NK-92 treated with Interleukin-12 subunit alpha and Interleukin-12 subunit beta, amount 100 ng/mL, for 24 hours (cell line): ENCODE measurements at places on chromosomes 7 and 10.

DNA sequence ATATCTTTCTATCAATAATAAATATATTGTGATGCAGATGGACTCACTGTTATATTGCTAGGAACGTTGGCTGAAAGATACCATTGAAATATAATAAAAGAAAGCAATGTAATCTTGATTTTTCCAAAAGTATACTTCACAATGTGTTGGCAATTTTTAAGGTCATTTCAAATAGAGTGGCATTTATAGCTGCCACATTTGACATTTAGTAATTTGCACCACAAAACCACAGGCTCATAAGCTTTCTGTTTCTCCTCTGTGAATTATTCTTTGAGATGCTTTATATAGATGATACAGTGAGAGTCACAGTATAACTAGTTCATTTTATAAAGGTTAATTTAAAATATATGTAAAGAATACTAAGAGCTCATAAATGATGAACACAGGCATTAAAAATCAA, 44.6 kb downstream of the TMEM168 start:
- no peak for DNase-seq

- DNase-seq: no peak
Observed at GRCh38 chr10:69769395-69769992, 32.2 kb upstream of the COL13A1 start.

GRCh38 chr7:43137811-43138210, 25.4 kb downstream of the HECW1 start:
- DNase-seq: no peak

DNA sequence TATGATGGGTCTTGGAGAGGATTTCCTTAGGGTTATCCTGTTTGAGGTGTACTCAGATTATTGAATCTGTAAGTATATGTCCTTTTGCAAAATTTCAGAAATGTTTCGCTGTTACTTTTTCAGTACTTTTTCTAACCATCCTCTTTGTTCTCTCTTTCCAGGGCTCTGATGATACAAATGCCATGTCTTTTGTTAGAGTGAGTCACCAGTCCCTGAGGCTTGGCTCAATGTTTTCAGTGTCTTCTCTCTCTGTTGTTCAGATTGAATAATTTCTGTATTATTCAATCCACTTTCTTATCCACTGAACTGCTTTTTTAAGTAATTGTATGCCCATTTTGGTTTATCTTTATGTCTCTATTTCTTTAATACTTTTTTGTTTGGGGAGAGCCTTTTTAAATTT, 449.4 kb downstream of the TNS3 start:
- DNase-seq: no peak

DNA sequence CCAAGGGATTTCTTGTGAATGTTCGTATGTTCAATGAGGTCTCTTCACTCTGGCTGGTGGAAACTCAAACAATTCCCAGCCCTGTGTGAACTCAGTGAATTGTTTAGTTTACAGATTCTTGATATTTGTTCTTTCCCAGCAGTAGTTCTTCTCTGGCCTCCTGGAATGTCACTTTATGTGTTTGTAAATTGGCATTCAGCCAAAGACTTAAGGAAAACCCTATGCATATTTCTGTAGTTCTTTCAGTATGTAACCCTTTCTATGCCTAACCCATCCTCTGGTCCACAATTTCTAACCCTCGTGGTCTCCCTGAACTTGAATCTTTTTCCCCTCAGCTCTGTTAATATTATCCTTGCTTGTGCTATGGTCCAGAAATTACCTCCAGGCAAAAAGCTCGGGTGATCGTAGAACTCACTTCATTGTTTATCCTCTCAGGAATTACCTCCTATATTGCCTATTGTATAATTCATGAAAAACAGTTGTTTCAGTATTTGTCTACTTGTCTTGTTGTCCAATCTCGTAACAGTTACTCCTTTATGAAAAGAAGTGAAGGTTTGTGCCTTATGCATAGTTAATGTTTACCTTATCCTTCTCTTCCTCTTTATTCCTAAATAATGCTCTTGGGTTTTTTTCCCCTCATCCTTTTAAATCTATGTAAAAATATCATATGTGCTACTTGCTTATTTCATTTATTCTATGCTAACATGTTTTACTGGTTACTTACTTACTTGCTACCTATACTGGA, 23.7 kb upstream of the AGR3 start:
- DNase-seq: no peak

- DNase-seq: no peak
Observed at GRCh38 chr10:109941236-109941862, 18.0 kb upstream of the XPNPEP1 start.

DNA sequence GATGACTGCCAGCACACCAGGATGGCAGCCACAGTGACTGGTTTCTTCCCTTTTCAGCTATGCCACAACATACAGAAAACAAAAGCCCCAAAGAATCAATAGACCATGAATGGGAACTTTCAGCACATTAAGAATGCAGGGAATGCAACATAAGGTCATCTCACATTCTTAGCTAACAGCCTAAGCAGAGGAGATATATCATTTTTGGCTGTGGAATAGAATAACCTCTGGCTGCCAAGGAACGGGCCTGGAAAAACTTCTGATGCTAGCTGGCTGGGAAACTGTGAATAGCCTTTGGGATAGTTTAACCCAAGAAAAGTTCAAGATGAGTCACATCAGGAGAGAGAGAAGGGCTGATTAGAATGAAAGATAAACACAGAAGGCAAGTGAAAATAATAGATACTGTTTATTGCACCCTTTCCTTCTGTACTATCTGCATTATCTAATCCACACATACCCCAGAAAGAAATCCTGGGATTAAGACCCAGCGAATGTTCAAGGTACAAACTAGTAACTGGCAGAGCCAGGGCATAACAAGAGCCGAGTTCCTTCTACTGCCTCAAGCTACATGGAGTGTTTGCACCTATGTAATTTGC, 169.2 kb downstream of the SEMA3A start:
- DNase-seq: no peak

GRCh38 chr7:101159696-101160674, 5.4 kb downstream of the VGF start:
- no peak for DNase-seq

DNA sequence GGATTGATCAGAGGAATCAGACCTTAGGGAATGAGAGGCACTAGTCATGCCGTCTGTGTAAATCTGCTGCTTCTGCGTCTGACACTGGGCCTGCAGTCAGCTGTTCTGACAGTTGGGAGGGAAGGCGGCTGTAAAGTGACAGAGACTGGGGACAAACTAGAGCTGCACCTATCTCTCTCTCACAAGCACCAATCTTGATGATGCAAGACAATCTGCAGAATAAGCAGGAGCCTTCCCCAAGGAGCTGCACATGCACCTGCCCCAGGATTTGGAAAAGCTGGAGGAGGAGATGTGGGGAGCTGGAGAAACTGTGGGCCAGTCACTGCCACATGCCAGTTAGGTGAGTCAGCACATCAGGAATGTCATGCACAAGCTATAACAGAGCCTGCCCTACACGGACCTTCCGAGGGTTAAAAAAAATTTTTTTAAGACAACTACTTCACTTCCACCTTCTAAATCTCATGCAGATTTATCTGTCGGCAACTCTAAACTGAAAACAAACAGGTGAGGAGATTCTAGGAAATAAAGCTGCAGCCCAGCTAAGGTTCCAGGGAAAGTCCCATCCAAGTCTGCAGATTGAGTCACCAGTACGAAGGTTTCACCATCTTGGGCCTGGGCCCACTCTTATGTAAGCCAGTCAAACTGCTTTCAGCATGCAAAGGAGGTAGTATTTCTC, 39.2 kb downstream of the ENO4 start:
- DNase-seq: no peak

- no peak for DNase-seq
Observed at GRCh38 chr7:93779115-93779514, 111.4 kb downstream of the TFPI2 start.

GRCh38 chr10:4663162-4663992, 162.6 kb upstream of the AKR1E2 start:
- DNase-seq: no peak

- DNase-seq: no peak
Observed at GRCh38 chr7:20304366-20304765, 26.3 kb upstream of the ITGB8 start.

DNA sequence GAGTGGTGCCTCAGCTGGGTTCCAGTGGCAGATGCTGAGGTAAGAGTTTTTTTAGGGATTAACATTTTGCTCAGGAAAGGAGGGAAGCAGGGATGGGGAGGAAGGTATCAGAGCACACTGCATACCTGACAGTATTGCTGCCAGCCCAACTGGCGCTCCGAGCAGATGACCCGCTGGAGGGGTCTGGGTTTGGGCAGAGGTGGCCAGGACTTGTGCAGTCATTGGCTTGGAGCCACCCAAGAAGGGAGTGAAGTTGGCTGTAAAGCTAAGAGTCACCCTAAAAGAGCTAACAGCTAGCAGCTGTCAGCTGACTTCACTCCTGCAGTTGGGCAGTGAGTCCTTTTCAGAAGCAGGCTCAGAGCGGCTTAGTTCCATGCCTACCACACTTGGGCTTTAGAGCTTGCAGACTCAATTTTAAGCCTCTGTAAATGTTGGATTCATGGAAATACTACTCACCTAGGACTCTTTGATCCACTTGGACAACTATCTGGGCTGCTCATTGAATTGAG, 5.8 kb upstream of the ARHGAP22 start:
- no peak for DNase-seq

DNA sequence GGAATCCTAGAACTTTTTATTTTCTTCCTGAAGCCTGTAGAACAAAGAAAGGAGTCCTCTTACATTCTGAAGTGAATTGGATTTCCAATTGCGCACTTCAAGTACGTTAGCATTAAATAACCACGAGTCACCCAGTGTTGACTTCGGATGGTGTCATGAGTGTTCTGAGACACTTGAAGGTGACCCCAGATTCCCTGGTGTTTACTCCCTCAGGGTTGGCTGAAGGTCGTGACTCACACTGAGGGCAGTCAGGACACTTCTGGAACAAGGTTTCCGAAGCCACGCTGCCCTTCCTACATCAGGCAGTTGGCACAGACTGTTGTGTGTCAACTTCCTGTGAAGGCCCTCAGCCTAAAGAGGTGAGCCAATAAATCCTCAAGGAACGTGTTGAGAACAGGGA, 186.6 kb upstream of the CELF2 start:
- DNase-seq: no peak

DNA sequence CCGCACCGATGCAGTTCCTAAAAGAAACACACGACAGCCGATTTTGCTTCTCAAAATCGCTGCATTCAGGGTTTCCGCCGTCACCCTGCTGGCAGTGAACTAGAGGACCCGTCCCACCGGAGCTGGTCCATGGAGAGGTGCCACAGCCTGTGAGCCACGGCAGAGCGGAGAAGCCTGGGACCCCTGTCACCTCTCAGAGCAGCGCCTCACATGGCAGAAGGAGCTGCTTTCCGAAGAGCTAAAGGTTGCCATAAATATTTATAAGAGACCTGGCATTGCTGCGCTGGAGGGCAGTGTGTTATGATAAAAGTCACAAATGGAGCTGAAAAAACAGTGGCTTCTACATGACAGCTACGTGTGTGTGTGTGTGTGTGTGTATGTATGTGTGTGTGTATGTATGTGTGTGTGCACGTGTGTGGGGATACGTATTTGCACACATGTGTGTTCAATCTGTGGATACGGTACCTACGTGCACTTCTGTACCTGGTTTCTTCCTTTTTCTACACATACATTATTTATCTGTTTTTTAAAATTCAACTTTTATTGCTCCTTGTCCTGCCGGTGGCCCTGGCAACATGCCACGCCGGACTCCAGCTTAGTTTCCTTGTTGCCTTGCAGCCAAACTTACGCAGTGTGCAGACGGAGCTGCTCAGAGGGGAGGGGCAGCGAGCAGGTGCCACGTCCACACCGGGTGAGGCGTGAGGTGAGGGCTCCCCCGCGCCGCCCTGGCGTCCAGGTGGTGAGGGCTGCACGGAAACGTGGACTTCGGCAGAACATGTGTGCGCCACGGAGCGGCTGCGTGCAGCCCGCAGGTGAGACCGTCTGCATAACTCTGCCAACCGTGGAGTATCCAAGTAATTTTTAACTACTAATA, 115.2 kb upstream of the PITRM1 start:
- no peak for DNase-seq

DNA sequence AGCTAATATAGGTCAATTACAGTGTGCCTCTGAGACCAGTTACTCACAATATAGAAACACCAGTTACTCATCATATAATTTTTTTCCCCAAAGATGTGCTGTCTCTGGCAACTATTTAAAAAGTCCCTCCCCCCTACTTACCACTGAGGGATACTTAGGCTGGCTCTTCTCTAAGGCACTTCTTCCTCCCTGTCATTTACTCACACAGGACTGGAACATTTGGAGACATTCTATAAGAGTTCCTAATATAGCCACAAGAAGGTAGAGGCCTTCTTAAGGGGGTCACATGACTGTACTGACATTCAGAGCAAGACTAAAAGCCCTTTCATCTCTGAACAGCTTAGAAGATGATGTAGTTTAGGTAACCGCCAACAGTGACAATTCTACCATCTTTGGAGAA, 44.4 kb upstream of the SLIT1 start:
- DNase-seq: no peak

GRCh38 chr10:54914049-54914448, 113.0 kb upstream of the PCDH15 start:
- DNase-seq: no peak

GRCh38 chr7:107995184-107996071, 7.5 kb downstream of the LAMB1 start:
- DNase-seq: no peak

GRCh38 chr10:5445006-5445405, 32.6 kb downstream of the NET1 start:
- no peak for DNase-seq

- no peak for DNase-seq
Observed at GRCh38 chr7:38303866-38304265, 30.4 kb upstream of the TARP start.

DNA sequence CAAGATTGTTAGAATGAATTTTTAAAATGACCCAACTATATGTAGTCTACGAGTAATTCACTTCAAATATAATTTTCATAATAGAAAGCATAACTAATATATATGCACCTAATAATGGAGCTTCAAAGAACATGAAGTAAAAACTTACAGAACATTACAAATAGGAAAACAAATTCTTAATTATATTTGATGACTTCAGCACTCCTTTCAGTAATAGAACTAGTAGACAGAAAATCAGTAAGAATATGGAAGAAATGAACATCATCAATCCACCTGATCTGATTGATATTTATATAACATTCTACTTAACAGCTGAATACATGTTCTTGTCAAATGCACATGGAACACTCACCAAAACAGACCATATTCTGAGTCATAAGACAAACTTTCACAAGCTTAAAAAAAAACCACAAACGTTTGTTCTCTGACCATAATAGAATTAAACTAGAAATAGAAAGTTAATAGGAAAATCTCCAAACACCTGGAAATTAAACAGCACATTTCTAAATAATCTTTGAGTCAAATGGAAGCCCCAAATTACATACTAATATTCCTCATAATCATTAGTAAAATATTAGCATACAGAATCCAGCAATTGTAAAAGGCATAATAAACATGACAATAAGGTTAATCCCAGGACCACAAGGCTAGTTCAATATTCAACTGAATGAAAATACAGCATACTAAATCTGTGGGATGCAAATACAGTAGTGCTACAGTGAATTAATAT, 48.0 kb downstream of the BRAF start:
- DNase-seq: no peak

- no peak for DNase-seq
Observed at GRCh38 chr7:33487998-33488682, 358.8 kb downstream of the BBS9 start.

- DNase-seq: no peak
Observed at GRCh38 chr10:33676606-33677339, 342.3 kb upstream of the NRP1 start.

GRCh38 chr10:113183573-113183972, 233.5 kb downstream of the TCF7L2 start:
- no peak for DNase-seq

GRCh38 chr7:119254742-119255141, 1018.2 kb upstream of the KCND2 start:
- no peak for DNase-seq
